AG09309 (cell line): ENCODE measurements at places on chromosomes 6 and 20.

DNA sequence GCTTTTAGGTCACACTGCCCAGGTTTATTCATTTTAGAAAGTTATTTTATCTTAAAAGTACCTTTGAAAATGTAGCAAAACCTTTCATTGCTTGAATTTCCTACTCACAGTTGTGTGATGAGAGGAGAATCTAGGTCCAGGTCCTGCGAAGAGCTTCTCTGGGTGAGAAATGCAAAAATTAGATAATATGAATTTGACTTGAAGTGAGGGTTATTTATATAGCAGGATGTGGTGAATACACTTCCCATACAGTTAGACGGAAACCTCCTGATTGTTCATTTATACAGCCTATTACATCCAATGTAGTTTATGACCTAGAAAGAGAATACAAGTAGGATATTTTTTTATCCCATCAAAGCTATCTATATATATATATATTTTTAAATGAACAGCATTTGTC lies 30.5 kb downstream of the CDKAL1 start:
- DNase-seq, result no peak

DNA sequence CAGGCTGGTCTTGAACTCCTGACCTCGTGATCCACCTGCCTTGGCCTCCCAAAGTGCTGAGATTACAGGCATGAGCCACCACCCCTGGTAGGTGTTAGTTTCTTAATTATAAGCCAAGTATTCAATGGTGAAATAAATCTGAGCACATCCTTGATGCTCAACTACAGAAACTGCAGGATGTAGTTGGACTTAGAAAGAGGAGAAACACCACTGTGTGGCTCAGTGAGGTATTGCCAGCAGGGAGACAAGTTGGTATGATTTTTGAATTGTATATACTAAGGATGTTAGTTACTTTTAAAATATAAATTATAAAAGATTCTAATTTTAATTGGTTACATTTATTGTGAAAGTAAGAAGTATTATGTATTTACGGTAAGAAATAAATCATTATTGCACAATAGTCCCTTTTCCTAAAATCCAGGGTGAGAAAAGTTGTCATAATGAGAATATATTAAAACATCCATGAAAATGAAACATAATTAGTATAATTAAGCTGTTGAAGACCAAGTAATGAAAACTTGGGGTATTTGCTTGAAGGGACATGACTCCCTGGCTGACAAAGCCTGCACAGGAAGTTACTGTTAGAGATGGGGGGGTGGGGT lies 17.6 kb downstream of the SLC18B1 start:
- DNase-seq, result peak; percentile 17

GRCh38 chr6:30061858-30062458 lies 893 bp downstream of the POLR1H start:
- no peak for DNase-seq

- peak; percentile 88 for DNase-seq
Measured at GRCh38 chr6:87723170-87724078, 21.4 kb upstream of the AKIRIN2 start.

GRCh38 chr20:51340451-51340840 lies 202.1 kb downstream of the NFATC2 start:
- DNase-seq, result no peak

DNA sequence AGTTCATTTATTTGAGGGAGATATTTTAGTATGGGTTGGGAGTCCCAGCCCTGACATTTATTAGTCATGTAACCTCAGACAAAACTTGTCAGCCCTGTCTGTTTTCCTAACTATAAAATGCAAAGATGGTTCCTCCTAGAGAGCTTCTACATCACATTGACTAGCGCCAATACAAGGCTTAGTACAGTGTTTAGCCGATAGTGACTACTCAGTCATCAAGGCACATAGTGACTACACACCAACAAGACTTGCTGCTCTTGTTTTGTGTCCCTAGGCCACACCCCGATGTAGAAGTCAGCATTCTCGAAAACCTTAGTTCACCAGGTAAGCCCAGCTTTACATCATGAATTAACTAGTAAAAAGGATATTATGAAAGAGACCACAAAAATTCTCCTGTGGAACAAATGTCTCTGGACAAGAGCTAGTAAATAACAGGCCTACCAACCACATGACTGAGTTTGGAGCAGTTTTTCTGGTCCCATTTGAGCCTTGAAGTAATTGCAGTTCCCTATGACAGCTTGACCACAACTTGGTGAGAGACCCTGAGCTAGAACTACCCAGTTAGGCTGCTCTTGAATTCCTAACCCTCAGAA lies 68.8 kb downstream of the PFDN4 start:
- DNase-seq, result no peak

DNA sequence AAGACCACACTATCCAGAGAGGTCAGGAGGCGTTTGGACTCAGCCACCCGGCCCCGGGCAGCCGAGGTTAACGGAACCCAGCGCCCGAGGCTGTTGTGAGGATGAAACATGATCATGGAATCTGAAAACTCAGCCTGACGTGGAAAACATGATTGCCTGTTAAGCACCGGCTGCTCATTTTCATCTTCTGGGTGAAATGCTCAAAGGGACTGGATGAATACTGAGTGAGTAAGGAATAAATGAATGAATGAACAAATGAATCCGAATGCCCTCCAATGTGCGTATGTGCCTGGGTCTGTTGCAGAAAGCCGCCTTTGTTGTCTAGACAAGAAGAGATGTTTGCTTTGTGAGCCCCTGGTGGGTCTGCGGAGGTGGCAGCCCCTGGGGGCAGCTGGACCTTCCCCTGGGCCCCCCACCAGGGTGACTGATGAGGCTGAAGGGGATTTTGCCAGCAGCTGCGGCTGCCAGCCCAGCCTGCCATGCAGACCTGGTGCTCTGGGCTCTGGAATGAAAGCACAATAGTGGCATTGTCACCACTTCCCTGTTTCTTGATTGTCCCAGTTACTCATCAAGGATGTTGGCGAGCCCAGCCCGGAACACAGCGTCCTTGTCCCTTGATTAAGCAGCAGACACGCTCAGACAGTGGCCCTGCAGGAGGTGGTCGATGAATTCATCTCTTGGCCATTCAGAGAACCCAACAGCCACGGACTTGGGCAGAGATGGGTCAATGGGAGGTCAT lies 211.1 kb downstream of the ANKRD60 start:
- peak; percentile 44 for DNase-seq

DNA sequence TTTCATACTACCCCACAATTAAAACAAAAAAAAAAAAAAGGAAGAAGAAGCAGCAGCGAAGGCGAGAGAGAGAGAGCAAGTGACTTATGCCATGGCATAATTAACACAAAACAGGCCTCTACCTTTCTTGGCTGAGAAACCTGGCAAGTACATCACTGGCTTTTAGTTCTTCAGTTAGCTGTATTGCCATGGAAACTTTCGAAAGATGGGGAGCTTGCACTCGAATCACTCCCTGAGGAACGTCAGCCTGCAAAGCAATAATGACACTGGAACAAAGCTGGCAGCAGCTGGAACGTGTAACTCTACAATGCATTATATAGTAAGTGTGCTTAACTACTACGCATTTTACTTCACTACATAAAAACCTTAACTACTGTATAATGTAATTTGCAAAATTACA lies 126.1 kb downstream of the ARHGAP18 start:
- no peak for DNase-seq

- DNase-seq, result no peak
Measured at GRCh38 chr6:63742060-63742459, 106.5 kb downstream of the PHF3 start.

DNA sequence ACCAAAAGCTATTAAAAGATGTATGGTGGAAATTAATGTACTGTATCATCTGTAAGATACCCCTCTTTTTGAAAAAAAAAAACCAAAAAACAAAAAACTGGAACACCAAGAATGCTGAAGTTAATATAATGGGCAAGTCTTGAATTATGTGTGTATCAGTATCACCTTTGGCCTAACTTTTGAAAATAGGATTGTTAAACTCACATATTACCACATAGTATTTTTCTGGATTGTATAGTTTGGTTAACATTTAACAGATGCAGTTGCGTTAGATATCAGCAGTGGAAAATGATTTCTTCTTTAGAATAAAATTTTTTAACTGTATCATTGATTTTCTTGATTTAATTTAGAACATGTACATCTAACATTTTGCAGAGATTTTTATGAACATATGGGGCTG lies 118.5 kb downstream of the LRRC1 start:
- no peak for DNase-seq

DNA sequence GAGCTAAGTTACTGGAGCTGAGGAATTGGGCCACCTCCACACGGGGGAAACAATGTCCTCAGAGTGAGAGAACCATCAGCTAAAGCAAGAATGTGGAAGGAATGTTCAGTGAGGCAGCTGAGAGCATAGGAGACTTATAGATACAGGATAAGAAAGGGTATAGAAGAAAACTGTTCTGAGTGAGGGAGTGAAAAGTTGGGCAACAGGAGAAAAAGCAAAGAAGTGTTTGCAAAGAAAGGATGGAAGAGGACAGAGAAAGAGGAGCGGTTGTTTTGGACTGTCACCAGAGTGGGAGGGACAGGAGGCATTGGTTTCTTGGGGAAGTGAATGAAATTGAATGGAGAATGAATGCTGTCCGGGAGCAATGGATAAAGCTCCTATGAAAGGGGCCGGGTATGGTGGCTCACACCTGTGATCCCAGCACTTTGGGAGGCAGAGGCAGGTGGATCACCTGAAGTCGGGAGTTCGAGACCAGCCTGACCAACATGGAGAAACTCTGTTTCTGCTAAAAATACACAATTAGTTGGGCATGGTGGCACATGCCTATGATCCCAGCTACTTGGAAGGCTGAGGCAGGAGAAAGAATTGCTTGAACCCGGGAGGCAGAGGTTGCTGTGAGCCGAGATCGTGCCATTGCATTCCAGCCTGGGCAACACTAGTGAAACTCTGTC lies 296.5 kb downstream of the ADGB start:
- DNase-seq, result no peak

GRCh38 chr6:107803957-107804356 lies 20.2 kb downstream of the SCML4 start:
- DNase-seq, result no peak

DNA sequence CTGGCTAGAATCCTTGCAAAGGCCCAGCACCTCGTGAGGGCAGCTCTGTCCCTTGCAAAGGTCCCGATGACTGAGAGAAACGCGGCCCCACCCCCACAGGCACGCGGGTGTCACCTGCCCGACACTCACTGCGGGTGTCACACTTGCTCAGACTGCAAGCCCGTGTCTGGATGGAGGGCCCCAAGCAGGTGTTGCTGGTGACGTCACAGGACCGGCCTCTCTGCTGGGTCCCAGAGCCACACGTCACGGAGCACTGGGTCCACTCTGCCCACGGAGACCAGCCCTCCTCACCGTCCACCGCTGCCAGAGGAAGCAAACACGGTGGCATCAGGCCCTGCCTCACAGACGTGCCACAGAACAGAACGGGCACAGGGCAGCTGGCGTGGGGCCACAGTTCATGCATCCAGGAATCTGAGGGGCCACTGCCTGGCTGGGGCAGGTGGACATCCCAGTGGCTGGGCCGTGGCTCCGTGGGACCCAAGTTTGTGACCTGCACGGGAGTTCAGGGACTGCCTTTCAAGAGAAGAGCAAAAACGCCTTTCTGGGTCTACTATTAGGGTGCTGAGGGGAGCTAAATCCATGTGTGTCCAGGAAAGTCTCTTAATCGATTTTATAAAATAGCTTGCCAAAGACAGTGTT lies 16.0 kb downstream of the THBS2 start:
- DNase-seq, result no peak

GRCh38 chr20:63652192-63652980 lies 838 bp downstream of the STMN3 start:
- DNase-seq, result no peak

- no peak for DNase-seq
Measured at GRCh38 chr6:134307870-134308269, 10.0 kb downstream of the SGK1 start.

- DNase-seq, result no peak
Measured at GRCh38 chr6:109069746-109070145, 24.9 kb downstream of the SESN1 start.

GRCh38 chr6:157625764-157626163 lies 197.3 kb upstream of the SNX9 start:
- DNase-seq, result no peak

GRCh38 chr6:63447134-63447533 lies 125.1 kb upstream of the LOC128125822 start:
- no peak for DNase-seq

- no peak for DNase-seq
Measured at GRCh38 chr6:13711324-13711732, 307 bp downstream of the RANBP9 start.

- no peak for DNase-seq
Measured at GRCh38 chr20:25587536-25587935, 2.2 kb upstream of the NINL start.

DNA sequence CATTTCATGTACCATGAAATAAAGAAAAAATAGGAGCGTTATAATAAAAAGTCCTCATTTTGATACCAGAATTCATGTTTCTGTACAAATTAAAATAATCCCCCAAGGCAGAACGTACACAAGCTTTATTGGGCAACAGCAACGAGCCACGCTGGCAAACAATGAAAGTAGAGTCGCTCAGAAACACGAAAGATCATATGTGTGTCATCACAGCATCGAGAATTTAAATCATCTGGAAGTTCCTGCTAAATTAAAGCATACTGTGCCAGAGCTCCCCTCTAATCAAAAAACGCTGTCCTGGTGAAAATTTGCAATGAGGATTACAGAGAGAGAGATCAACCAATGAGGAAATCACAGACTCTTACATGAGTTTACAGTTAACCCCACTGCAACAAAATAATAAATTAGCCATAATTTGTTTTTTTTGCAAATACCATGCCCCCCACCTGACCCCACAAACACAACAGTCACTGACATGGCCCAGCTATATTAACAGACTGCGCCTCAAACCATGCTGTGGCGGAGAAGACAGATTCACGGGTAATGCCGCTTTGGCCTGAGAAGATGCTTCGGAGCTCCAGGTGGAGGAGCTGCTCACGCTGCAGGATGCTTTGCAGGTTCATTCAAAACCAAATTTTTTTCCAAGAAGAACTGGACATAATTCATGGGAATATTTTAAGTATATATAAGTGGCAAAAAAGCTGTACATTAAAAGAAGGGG lies 54.3 kb upstream of the NFATC2 start:
- peak; percentile 25 for DNase-seq

GRCh38 chr6:5997420-5997987 lies 9.2 kb downstream of the NRN1 start:
- no peak for DNase-seq

- DNase-seq, result no peak
Measured at GRCh38 chr6:91243436-91243835, 656.6 kb upstream of the MAP3K7 start.

DNA sequence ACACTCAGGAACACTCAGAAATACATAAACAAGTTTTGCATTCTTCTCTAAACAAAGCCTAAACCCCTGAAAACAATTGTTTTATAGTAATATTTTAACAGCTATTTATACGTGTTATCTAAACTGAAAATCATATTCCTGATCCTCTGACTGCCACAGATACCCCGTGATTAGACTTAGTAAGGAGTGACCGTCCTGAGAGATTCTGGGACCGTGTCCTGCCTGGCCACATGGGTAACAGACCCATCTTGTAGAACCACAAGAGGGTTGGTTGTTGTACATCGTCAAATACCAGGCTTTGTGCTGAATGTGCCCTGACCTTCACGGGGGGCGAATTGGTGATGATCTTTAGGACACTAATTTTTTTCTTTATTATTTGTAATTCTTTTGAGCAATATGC lies 214.4 kb downstream of the TMEM242 start:
- no peak for DNase-seq
